Pancreas (tissue), 10 donors: ENCODE measurements at places on chromosomes 5 and 9. TPM values are rescaled to one million over a fixed set of nuclear protein-coding genes. Genes with fewer than 3 reads are reported as not detected.

The PCDHA6 gene
- 1.5 TPM for total RNA-seq

GRCh38 chr9:123358181-123358905 is 2.3 kb downstream of the CRB2 start:
- no peak for DNase-seq

GRCh38 chr5:80189201-80189600 is 66.6 kb downstream of the SERINC5 start:
- no peak for DNase-seq

The NUTM2F gene
- not detected for total RNA-seq

The ST8SIA4 gene
- total RNA-seq, result 5.7 TPM

The C5orf34 gene
- 0.56 TPM for total RNA-seq

The PNPLA7 gene
- total RNA-seq, result 7.1 TPM

- DNase-seq, result no peak
These were observed 224.2 kb downstream of the NPR3 start for GRCh38 chr5:32935283-32935682.

DNA sequence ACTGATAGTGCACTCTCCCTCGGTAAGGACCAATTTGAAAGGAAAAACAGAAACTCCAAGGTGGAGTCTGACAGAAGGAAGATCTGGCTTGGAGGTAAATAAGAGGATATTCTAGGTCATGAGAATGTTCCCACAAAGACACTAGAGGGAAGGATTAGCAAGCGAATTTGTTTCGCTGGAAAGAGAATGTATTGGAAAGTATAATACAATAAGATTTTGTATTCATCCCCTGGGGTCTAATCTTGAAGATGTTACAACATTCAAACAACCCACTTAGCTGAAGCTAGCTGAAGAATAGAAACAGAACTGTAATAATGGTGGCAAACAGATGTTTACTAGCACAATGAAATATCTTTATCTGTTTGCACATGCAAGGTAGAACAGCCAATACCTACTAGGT is 158.7 kb downstream of the GNAQ start:
- no peak for DNase-seq
